Occipital lobe (tissue), 3 donors: ENCODE measurements at places on chromosomes 12 and 14. TPM values are rescaled to one million over a fixed set of nuclear protein-coding genes. Genes with fewer than 3 reads are reported as not detected.

Gene PTPRR
- total RNA-seq = 19.5 TPM

Gene SPTB
- 18.2 TPM for total RNA-seq

Gene PSMA6
- total RNA-seq = 175 TPM

Gene NYNRIN
- total RNA-seq = 15.0 TPM

Gene CMA1
- not detected for total RNA-seq

Gene ZNF891
- total RNA-seq = 9.7 TPM

Gene TMCC3
- 8.7 TPM for total RNA-seq

Gene C14orf119
- 17.9 TPM for total RNA-seq

Gene CLEC4C
- total RNA-seq = not detected

Gene CFAP251
- 9.5 TPM for total RNA-seq

Gene CATSPERB
- total RNA-seq = 3.7 TPM

Gene PTMS
- 26.8 TPM for total RNA-seq
